NCI-H187 (cell line): ENCODE measurements at places on chromosomes 16 and 17.
A peak's percentile ranks its signal among the peaks of the same experiment; 100 is the strongest.

DNA sequence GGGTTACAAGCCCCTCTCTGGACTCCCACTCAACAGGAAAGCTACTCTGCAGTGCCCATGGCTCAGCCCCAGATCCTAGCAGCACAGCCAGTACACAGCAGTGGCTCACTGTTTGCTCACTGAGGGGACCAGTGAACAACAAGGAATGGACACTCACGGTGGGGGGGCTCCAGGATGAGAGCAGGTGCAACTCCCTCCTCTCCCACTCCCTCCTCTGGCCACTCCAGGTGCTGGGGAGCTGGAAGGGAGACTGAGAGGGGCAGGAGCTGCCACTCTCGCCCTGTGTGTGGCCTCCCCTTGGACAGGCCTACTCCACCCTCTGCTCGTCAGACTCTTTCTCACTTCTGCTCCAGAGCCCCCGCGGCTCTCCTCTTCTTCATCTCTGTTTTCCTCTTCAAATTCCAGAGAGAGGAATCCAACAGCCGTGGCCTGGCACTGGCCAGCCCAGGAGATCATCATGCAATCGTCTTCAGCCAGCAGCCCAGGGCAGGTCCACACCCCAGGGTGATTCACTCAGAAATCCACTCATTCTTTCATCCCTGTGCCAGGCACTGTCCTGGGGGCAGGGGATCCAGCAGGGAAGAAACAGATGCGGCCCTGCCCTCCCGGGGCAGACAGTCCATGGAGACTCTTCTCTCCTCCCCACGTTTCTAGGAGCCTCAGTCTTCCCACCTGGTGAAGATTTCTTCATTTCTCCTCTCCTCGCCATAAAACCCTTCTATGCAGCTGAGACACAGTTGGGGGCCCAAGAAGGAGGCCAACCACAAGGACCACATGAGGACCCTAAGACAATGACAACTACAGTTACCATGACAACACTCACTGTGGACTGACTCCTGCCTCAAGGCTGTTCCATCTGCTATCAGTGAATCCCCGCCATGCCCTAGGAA is 30.7 kb downstream of the CFAP20 start:
- DNase-seq, result no peak

DNA sequence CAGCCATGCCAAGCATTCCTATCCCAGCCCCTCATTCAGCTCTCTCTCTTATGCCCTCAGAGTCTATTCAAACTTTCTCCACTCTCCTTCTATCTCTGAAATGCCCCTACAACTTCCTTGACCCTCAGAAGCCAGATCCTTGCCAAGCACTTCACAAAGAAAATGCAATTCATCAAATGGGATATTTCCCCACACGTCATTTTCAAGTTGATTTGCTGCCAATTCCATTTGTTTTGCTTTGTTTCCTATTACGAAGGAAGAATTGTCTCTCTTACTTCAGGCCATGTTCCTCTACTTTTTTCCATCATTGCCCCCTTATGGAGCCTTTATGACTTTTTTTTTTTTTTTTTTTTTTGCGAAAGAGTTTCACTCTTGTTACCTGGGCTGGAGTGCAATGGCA is 9.2 kb upstream of the ALOX12 start:
- DNase-seq, result no peak

GRCh38 chr16:914440-914839 is 56.3 kb downstream of the LMF1 start:
- DNase-seq, result no peak

GRCh38 chr16:28289939-28290858 is 2.1 kb upstream of the SBK1 start:
- DNase-seq, result no peak

- DNase-seq, result no peak
Observed at GRCh38 chr17:45906237-45906636, 11.9 kb downstream of the MAPT start.

- no peak for DNase-seq
Observed at GRCh38 chr16:56711862-56712261, 18.1 kb upstream of the NUP93 start.

DNA sequence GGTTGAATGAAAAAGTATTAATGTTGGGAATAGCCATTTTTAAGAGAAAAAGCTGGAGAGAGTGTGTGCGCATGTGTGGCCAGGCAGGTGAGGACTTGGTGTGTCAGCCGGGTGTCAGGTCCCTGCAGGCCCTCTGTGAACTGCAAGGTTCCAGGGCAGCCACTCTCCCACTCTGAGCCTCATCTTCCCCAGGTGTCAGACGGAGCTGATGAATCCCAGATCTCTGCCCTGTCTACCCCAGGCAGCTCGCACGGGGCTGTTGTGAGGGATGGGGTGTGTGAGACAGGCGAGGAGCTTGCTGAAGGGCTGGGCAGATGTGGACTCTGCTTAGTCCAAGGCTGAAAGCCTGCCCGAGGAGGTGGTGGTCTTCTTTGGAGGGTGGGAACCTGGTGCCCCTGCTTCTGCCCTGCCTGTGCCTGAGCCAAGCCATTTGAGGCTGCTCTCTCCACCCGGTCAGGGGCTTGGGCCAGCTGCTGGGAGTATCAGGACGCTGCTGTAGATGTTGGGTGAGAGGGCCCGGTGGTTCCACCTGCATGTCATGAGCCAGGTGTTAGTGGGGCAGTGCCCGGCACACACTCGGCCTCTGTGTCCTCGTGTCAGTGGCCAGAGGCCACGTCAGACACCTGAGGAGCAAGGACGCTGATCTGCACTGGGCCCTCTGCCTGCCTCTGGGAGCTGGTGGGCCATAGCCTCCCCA is 122.4 kb downstream of the RAB11FIP4 start:
- DNase-seq, result no peak

- DNase-seq, result no peak
Observed at GRCh38 chr17:82879241-82879640, 39.4 kb upstream of the ZNF750 start.

DNA sequence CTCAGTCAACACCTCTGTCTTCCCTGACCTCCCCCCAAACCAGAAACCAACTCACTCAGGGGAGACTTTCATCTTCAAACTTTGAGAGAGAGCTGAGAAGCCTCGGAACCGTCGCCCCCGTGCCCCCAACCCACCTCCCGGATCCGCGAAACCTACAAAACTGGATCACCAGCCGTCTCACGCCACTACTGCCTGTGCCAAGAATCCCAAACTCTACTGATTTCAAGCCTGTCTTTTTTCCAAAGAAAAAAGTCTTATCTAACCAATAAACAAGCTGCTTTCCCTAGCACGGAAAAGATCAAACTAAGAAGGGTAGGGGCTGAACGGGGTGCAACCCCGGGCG is 2.0 kb downstream of the AXIN2 start:
- no peak for DNase-seq

DNA sequence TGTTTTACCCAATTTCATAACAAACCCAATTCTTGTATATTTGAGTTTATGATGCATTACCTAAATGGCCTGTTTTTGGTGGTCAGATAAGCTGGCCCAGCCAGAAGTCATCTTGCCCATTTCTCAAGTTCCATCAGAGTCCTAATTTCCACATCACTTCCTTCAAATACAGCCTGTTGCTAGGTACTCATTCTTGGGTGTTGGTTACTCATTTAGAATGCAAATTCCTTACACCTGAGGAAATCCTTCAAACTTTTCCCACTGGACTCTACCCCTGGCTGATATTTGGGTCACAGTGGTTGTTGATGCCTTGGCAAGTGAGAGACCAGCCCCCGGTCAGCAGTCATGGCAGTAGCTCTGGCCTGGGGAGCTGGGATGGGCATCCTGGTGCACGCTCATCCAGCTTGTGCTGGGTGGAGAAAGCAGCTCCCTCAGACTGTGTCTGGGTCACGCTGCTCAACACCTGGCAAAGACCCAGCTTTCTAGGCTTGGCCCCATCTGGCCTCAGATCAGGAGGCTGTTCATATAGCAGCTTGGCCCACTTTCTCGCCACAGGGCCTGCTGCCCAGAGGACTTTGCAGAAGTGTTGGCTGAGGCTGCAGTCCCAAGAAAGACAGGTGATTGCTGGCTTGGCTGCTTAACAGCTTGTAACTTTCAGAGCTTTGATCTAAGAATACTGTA is 25.8 kb downstream of the WSB1 start:
- no peak for DNase-seq

DNA sequence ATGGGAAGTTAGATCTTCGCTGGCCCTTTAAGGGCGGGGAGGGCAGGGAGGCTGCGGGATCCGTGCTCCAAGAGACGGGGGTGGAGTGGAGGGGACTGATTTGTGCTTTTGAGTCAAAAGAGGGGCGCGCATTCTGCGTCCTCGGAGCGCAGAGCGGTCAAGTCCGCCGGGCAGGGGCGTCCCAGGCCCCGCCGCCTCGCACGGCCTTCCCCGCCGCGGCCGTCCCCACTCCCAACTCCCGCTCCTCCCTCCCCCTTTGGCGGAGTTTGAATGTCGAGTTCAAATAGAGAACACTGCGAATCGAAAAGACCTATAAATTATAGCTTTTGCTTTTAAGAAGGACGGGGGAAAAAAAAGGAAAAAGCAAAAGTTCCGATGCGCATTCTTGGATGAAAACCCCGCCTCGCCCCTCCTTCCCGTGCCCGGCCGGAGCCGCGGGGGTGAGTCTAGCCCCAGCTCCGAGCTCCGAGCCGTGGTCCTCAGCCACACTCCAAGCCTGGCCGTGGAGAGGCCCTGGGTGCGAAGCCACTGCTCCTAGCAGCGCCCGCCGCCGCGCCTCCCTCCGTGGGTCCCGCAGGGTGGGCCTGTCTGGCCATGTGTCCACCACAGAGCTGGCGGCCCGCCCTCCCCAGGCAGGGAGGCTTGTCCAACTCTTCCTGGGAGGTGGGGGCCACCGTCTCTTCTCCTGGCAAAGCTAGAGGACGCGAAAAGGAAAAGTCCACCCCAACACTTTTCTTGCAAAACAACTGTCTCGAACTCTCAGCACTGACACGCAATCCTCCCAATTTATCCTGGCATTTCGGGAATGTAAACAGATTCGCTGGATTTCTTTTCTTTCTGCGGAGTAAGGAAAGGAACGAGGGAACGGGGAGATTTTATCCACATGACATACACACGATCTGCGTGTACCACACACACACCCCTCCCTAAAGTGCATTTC is 3.6 kb downstream of the CBX8 start:
- no peak for DNase-seq

DNA sequence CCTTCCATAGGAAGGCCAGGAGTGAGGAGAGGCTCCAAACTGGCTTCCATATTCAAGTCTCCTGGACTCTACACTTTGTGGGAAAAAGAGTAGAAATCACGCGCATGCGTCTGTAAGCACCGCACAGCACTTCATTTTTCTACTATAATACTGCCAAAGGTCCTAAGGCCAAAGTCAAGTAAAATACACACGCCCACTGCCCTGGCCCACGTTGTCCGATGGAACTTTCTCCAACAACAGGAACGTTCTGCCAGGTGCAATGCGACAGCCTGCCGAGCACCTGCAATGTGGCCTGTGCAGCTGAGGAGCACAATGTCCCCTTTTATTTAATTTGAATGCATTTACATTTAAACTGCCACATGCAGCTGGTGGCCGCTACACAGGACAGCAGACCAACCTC is 23.5 kb downstream of the DNASE1 start:
- DNase-seq, result no peak

- DNase-seq, result no peak
Observed at GRCh38 chr17:48494335-48494734, 36.5 kb downstream of the HOXB1 start.

- no peak for DNase-seq
Observed at GRCh38 chr16:66155933-66156332, 210.6 kb upstream of the CDH5 start.

DNA sequence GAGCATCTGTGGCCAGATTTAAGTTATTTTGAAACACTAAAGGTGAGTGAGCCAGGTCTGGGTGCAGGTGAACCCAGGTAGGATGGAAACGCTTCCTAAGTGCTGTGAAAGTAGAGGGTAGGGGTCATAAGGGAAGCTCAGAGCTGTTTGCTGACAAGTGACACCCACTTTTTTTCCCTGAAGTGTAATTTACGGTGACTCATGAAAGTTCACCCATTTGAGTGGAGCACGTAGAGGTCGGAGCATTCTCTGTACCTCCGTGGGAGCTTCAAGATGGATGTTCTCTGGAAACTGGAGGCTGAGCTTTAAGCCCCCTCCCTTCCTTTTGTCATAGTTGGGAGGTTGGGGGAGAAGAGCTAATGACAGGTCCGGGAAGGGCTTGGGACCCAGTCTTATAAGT is 44.3 kb downstream of the MPRIP start:
- DNase-seq, result no peak

- no peak for DNase-seq
Observed at GRCh38 chr16:79740252-79740651, 139.7 kb upstream of the MAF start.

- no peak for DNase-seq
Observed at GRCh38 chr17:49471089-49471683, 23.9 kb upstream of the NGFR start.

GRCh38 chr16:87445486-87445885 is 47.3 kb downstream of the ZCCHC14 start:
- DNase-seq, result no peak

- DNase-seq, result no peak
Observed at GRCh38 chr17:55340176-55340575, 75.4 kb downstream of the HLF start.

DNA sequence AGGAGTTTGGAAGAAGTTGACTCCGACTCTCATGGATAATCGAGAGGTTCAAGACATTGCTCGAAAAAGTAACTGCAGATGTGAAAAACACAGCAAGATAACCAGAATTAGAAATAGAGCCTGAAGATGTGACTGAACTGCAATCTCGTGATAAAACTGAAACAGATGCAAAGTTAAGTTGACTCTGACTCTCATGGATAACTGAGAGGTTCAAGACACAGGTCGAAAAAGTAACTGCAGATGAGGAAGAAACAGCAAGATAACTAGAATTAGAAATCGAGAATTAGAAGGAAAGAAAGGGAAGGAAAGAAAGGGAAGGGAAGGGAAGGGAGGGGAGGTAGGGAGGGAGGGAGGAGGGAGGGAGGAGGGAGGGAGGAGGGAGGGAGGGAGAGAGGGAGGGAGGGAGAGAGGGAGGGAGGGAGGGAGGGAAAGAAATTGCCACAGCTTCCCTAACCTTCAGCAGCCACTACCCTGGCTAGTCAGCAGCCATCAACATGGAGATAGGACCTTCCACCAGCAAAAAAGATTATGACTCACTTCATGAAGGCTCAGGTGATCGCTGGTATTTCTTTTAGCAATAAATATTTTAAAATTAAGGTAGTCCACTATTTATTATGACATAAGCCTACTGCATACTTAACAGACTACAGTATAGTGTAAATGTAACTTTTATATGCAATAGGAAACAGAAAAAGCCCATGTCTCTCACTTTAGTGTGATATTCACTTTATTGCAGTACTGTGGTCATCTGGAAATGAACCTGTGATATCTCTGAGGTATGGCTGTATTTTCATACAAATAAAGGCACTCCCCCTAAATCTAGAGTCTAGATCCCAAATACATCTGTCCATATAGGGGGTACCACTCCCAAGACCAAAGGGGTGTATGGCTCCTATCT is 68.3 kb downstream of the KANSL1 start:
- no peak for DNase-seq

- no peak for DNase-seq
Observed at GRCh38 chr16:11757671-11758545, 15.3 kb upstream of the TXNDC11 start.

- DNase-seq, result peak; percentile 71
Observed at GRCh38 chr17:41919165-41919817, 540 bp upstream of the ACLY start.

- DNase-seq, result no peak
Observed at GRCh38 chr16:48013491-48013901, 142.3 kb downstream of the ABCC12 start.
